ENCODE measurements at places on chromosomes 2 and 18.

GRCh38 chr2:119630121-119630520, 48.9 kb upstream of the TMEM177 start:
- no peak for DNase-seq

DNA sequence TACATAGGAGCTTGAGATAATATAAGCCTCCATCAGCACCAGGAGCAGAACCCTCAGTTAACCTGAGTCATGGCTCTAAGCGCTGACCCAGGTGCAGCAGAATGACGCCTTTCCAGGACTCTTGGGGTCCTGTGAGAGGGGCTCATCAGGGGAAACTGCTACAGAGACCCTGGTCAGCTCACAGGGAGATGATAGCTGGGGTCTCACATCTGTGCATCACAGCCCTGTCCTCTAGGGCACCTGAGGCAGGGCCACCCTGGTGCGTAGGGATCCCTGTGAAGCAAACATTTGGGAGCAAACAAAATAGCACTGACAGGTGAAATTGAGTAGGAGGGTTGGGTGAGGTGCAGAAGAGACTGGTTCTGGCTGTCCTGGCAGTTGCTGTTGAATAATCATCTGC, 219.2 kb downstream of the SH3RF3 start:
- DNase-seq, result no peak

DNA sequence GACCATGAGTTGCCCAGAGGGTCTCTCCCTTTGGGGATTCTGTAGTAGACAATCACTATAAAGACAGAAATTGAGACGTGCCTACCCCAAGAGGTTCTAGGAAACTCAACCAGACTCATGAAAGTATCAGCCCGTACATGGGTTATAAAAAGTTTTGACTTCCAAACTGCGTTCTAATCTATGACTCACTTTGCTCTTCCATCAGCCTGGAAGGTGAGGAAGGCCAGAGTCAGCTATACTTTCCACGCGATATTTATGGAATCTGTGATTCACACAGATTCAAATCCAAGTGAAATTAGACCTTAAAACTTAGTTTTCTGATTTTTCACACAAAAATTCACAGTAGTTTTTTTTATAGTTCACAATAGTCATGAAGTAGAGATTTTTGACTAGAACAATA, 7.7 kb upstream of the LYPD1 start:
- DNase-seq, result no peak

- DNase-seq, result no peak
Observed at GRCh38 chr2:71734620-71735019, 281.3 kb downstream of the DYSF start.

DNA sequence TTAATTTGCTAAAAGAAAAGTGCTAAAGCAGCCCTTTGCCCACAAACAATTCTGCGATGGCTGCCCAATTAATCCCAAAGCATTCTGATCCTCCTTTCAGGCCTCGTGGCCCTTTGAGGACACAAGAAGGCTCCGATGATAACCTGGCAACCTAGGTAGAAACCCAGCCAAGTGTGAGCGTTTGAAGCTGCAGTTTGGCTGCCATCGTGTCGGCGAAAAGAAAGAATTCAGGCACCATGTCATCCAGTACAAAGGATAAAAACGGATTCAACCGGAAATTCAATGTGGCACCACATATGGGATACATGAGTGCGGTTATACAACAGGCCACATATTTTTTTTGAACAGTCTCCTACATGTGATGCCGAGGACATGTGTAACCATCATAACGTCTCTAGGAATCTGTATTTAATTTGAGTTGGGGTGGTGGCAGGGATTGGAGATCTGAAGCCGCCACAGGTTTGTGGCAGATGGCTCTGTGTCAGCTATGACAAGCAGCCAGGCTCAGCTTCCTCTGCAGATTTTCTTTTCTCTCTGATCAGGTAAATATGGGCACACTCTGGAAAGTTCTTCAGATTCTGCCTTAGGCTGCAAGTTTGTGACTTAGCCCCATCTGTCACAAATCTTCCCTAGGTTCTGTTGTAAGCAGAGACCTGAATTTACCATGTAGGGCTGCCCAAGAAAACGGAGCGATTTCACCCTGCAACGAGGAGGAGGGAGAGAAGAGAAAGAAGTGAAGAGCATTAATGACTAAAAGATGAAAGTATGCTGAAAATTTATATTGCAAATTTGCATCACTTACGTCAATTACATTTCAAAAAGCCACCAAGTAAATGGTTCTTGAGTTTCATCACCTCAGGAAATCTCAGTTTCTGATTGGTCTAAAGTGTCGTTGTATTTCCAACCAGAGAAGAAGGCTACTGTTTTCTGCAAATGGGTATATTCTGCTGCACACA, 573.2 kb downstream of the ZEB2 start:
- no peak for DNase-seq

GRCh38 chr2:160493227-160494028, at the start of gene RBMS1:
Gene RBMS1, minus strand, starts transcription at chr2:160493807. Its CDS starts 444 bp downstream, at chr2:160493363.
- peak; percentile 4 for DNase-seq

GRCh38 chr2:236915726-236916125, 170.0 kb upstream of the COPS8 start:
- DNase-seq, result no peak

- no peak for DNase-seq
Observed at GRCh38 chr18:75592527-75592926, 165.0 kb upstream of the SMIM21 start.

DNA sequence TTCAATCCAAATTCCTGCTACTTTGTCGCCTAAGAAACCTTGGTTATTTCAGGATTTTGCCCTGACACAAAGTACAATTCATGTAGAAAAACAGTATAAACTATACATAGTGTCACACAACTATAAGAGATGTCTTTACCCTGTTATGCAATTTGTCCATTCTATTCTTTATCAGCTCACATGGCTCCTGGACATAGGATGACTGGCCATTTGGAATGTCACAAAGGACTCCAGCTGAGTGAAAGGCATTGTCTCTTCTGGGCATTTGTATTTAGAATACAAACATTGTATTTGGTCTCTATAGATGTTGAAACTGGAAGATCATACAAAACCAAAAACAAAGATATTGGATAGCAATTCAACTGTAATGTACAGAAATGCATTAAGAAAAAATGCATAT, 944.6 kb upstream of the LRRTM1 start:
- DNase-seq, result no peak

DNA sequence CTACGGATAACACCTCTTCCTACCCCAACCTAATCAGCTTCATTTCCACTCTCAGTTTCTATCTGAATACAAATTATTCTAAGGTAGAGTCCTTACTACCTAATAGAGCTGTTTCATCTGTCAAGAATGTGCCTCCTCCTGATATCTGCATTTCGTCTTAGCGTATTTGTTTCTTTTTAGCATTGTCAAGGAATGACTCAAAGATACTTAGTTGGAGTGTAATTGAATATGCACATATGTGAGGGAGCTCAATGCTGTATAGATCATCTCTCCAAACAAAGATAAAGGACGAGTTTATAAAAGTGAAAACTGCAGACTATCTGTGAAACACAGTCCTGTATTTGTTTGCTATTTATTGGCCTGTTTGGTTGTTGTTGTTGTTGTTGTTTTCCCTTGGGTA, 2059.4 kb upstream of the CELF4 start:
- DNase-seq, result no peak

DNA sequence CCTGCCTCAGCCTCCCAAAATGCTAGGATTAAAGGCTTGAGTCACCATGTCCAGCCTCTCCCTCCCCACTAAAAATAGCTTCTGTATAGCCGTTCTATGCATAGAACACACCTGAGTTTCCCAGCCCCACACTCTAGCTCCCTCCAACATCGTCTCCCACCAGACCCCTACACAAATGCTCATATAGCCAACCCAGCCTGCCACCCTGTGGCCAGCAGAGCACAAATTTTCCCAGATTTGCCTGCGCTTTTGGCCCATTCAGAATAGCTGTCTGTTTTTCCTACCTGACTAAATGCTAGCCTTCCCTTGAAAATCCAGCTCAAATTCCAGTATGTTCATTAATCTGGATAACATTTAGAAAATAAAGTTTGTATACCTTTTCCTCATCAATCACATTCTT, 22.8 kb downstream of the TRABD2A start:
- DNase-seq, result no peak

GRCh38 chr2:171553858-171554257, 31.6 kb downstream of the CYBRD1 start:
- DNase-seq, result no peak

- no peak for DNase-seq
Observed at GRCh38 chr2:240362826-240363745, 72.4 kb upstream of the GPC1 start.

GRCh38 chr18:49572611-49573345, 10.9 kb downstream of the LIPG start:
- no peak for DNase-seq

DNA sequence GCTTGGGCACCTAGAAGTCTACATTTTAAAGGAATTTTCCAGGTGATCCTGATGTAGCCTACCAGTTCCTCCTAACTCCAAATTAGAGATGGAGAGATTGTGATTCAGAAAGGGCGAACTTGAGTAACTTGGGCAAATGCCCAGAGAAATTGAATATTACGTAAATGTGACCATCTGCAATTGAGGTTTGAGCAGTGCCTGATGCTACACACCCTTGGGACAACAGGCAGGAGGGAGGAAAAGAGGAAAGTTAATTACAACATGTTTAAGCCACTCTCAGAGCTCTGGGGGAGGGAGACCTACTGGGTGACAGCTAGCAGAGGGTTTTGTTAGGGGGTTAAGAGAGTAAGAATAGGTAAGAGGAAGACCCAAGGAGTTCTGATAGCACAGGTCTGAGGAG, 208.9 kb downstream of the LPIN1 start:
- DNase-seq, result no peak

DNA sequence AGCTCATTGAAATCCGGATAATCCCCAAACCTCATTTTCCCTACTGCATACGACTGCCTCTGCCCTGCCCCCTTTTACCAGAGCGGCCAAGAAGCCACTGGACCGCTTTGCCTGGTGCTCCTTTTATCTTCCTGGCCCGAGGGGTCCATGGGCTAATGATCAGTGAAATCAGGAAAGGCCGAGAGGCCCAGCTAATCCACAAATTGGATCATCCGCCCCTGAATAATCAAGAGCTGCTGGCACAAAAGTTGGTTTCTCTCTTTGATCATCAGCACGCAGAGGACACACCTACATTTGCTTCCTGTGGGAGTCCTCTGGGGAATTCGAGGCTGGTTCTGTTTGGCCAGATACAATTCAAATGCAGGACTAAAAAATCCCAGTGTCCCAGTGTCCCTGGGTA, 144.5 kb downstream of the INSIG2 start:
- DNase-seq, result no peak

DNA sequence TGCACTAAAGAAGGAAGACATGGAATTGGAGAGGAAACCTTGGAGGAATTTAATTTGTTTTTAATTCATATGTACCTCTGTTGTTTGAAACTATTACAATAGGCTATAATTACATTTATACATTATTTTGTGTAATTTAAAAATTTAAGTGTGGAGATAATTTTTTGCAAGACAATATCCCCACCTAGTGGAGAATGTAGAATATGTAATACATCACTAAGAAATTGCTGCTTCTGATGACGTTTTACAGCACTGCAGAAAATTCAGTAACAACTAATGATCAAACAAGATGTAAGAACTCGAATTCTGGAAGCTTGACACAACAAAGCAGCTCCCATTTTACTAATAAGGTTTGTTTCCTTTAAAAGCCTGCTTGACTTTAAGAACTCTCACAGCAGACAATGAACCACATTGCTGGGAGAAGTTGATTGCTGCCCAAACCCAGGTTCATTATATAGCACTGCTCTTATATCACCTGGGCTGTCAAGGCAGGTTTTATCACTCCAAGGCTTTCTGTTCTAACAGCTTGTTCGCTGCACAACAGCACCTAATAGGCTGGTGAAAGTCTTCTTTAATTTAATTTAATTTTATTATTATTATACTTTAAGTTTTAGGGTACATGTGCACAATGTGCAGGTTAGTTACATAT, 53.4 kb downstream of the THADA start:
- DNase-seq, result peak; percentile 13

DNA sequence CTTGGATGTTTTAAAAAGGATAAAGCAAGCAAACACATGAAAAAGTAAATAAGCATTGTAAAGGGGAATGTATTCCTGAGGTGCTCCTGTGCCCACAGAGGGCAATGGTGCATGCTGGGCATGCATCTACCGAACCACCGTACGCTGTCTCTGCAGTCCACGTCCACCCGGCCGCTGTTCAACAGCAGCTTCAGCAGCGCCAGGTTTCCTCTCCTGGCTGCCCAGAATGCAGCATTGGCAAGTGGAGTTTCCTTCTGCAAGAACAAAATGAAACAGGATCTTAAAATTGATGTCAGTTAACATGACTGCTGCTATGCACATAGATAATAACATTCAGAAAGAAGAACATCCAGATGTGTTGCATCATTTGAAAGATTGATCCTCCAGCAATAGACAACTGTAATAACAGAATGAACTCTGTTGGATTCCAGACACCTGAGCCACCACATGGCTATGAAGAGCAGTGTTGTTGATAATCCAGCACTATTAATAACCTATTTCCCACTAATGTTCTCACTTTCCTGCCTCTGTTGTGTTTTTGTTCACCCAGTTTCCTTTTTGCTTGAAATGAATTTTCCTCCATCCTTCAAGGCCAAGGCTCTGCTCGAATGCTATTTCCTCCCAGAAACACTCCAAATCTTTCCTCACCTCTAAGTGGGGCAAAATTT, 13.6 kb downstream of the ANKRD29 start:
- no peak for DNase-seq

Measured in GM06990 (cell line).